ENCODE measurements at places on chromosomes 12 and 14.
A peak's percentile ranks its signal among the peaks of the same experiment; 100 is the strongest.

DNA sequence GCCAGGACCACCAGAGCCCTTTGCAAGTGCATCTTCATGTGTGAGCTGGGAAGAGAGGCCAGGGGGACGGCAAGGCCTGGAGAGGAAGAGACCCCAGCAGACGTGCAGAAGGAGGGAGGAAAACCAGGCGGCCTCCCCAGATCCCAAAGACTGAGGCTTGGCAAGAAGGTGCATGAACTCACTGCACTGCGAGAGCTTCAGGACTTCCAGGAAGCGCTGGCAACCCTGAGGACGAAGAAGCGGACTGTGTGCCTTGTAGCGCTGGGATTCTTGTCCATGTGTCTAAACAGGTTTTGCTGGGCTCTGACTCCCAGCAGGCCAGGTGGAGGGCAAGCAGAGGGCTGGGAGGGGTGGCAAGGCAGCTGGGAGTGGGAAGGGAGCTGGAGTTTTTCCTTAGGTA, 939 bp downstream of the TGFB3 start:
- no peak for DNase-seq

GRCh38 chr14:38824706-38825105, 278.3 kb downstream of the SEC23A start:
- DNase-seq = no peak

DNA sequence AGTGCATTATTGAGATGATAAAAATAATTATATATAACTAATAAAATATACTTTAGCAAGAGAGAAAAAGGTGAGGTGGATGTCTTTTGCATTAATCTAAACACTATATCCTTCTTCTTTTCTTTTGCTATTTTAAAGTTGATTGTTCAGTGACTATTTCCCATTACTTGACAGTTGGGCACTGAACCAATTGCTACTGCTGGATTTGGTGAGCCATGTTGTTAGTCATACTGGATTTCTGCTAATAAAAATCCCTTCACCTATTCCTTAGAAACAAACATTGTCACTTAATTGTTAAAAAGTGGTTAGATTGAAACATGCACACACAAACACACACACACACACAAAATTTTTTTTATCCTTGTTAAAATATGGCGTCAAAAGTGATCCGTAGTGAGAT, 251.6 kb upstream of the ALG10 start:
- DNase-seq = no peak

DNA sequence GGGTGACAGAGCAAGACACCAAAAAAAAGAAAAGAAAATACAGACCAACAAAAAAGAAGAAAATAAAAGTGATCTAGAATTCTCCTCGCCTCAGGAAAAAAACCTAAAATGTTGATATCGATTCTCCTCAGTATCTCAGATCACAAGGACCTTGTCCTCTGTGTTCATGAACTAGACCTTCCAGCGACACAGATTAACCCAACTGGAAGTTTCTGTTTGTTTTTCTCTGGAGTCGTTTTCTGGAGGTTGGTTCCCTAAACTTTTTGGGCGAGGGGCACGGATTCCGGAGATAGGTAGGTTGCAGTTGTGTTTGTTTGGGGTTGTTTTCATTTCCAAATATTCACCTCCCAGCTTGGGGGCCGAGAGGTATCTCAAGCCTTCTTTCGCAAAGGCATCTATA, 559 bp upstream of the RFC5 start:
- no peak for DNase-seq

GRCh38 chr12:93839064-93839463, 161.9 kb downstream of the CRADD start:
- DNase-seq = no peak

DNA sequence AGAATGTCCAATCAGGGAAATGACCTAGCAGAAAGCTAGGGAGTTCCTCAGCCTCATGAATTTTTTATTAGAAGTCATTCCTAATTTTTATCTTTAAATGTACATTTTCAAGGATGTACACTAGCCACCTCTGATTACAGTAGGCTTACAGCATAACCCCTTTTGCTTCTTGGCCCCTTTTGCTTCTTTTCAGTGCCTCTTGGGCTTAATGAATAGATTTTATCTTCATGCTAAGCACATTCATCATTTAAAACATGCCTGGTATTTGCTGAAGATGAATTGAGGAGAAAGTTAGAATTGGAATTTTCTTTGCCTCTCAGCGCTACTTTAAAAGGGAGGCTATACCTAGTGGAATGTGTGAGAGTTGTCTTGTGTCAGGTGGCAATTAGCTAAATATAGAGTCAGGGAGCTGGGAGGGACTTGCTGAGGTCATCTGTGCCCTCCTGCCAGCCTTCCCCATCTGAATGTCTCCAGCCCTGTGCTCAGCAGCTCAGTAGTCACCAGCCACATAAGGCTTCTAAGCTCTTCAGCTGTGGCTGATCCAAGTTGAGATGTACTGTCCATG, 132.1 kb downstream of the SAMD4A start:
- peak; percentile 24 for DNase-seq

- DNase-seq = no peak
Observed at GRCh38 chr12:75568393-75568792, 57.0 kb upstream of the KRR1 start.

- peak; percentile 65 for DNase-seq
Observed at GRCh38 chr14:24162093-24162492, 1.0 kb downstream of the IRF9 start.

- no peak for DNase-seq
Observed at GRCh38 chr14:73753887-73754795, 40.0 kb upstream of the PNMA1 start.

GRCh38 chr12:2084553-2085296, 31.9 kb downstream of the CACNA1C start:
- DNase-seq = peak; percentile 37

DNA sequence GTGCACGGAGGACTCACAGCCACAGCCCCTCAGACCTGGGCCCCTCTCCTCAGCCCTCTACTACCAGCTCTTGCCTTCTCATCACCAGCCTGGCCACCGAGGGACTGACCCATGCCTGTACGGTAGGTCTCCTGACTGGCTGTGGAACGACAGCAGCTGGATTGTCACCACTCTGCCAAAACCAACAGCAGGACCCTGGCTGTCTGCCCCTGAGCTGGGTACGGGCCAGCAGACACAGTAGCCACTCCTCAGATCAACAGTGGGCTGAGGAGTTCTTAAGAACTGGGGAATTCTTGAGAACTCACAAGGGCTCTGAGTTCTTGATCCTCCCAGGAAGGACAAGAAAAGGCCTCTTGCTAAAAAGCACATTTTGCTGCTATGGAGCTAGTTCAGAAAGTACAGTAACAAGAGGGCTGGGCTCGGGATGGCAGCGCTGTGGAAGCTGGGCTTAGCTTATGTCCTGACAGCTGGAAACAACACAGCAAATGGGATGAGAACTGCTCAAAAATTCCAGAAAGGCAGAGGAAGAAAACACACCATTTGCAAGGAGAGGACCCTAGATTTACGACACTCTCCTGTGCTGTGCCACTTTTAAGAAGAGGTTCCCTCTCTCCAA, 176.4 kb downstream of the ANO2 start:
- DNase-seq = no peak

DNA sequence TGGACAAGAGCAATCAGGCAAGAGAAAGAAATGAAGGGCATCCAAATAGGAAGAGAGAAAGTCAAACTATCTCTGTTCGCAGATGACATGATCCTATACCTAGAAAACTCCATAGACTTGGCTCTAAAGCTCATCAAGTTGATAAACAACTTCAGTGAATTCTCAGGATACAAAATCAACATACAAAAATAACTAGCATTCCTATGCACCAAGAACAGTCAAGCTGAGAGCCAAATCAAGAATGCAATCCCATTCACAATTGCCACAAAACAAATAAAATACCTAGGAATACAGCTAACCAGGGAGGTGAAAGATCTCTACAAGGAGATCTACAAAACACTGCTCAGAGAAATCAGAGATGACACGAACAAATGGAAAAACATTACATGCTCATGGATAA, 417.5 kb upstream of the ATP2B1 start:
- DNase-seq = no peak

DNA sequence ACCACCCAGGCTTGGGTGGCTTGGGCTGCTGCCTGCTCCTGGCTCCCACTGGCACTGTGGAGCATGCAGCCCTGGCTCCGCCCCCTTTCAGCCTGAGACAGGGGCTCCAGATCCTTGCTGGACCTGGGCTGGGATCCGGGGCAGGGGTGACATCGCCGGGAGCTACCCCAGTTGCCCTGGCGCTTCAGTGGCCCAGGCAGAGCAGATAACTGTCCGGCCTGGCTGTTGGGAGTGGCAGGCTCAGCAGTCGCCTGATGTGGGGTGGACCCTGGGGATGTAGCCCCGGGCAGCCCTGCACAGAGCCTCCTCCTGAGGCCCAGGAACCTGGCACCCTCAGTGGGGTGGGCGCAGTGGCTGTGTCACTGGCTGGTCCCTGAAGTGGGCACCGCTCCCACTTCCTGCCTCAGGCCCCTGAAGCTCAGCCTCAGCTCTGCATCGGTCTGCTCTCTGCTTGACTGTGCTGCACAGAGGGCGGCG, 57.9 kb downstream of the FUT8 start:
- DNase-seq = no peak

DNA sequence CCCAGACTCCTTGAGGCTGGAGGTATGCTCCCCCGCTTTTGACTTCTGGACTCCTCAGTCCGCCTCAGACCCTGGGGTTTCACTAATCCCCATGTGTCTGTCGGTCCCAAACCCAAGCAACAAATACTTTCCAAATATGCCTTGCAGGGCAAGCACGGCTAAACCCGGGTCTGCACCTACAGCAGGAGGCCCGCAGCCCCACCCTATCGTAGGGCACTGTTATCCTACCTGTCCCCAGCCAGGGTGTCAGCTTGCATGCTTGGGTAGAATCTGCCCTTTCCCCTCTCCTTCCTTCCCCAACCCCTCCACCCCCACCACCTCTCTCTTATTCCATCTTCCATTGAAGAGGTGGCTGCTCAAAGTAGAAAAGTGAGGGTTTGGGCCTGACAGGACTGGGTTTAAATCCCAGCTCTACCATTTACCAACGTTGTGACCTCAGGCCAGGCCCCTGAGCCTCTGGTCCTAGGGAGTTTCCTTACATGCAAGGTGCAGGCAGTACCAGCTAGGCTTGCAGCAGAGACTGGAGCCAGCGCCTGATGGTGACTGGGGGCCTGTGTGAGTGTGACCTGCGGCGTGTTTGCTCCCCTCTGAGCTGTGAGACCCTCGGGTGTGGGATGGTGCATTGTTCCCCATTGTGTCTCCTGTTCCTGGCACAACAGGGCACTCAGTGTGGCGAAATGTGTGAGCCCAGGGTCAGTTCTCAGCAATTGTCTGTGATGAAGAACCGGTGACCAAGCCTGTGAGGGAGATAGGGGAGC, 11.2 kb upstream of the EML1 start:
- no peak for DNase-seq

- no peak for DNase-seq
Observed at GRCh38 chr14:69475194-69475818, 9.2 kb upstream of the PLEKHD1 start.

Measured in NCI-H226 (cell line).